Thyroid gland (tissue), 4 donors: ENCODE measurements at places on chromosomes 3 and 15. TPM values are rescaled to one million over a fixed set of nuclear protein-coding genes. Genes with fewer than 3 reads are reported as not detected.

Gene ARGFX
- total RNA-seq = not detected

Gene CAV3
- total RNA-seq = not detected

Gene CAND2
- 11.6 TPM for total RNA-seq

Gene ARHGAP31
- total RNA-seq = 54.5 TPM

Gene NAA50
- 110 TPM for total RNA-seq

Gene TBC1D23
- total RNA-seq = 35.9 TPM

Gene TRIM69
- total RNA-seq = 16.0 TPM

Gene KBTBD13
- not detected for total RNA-seq

Gene KIF15
- 1.8 TPM for total RNA-seq

Gene HEMK1
- 18.9 TPM for total RNA-seq

Gene IL16
- 4.9 TPM for total RNA-seq

Gene DPPA4
- total RNA-seq = not detected

Gene CYB561D2
- 66.0 TPM for total RNA-seq

Gene NMB
- 29.4 TPM for total RNA-seq

Gene VGLL3
- 11.4 TPM for total RNA-seq

Gene CYP1A2
- 3.0 TPM for total RNA-seq

Gene CHAC1
- 3.1 TPM for total RNA-seq

Gene KLF15
- 24.1 TPM for total RNA-seq

Gene INAFM2
- total RNA-seq = 59.0 TPM

Gene CCK
- total RNA-seq = not detected

Gene U2SURP
- total RNA-seq = 87.8 TPM

Gene CCDC9B
- 95.0 TPM for total RNA-seq

Gene RPL32
- total RNA-seq = 1,615 TPM

Gene FBXO40
- not detected for total RNA-seq

Gene SMCO1
- not detected for total RNA-seq

Gene ECE2
- total RNA-seq = not detected

Gene CD200
- total RNA-seq = 18.7 TPM

Gene STAB1
- 31.8 TPM for total RNA-seq

Gene OR5K4
- not detected for total RNA-seq

Gene AEN
- total RNA-seq = 28.7 TPM

Gene FBXL2
- total RNA-seq = 28.4 TPM

Gene POU1F1
- not detected for total RNA-seq

Gene STAC
- total RNA-seq = 4.7 TPM

Gene INSYN1
- 1.8 TPM for total RNA-seq

Gene SPINT1
- 91.5 TPM for total RNA-seq

Gene RBPMS2
- 2.6 TPM for total RNA-seq

Gene RUBCN
- total RNA-seq = 40.4 TPM

Gene PLIN1
- 5.6 TPM for total RNA-seq
